ENCODE measurements at places on chromosomes 3 and 15. TPM values are rescaled to one million over a fixed set of nuclear protein-coding genes. Genes with fewer than 3 reads are reported as not detected.

Gene RTP4
- 1.7 TPM for total RNA-seq

Gene OR5K3
- total RNA-seq, result not detected

Gene SIDT1
- total RNA-seq, result 11.3 TPM

Gene PLA1A
- total RNA-seq, result 0.31 TPM

Gene MSL2
- total RNA-seq, result 37.2 TPM

Gene CYP1A2
- total RNA-seq, result not detected

Gene LCTL
- total RNA-seq, result not detected

Gene FANCI
- total RNA-seq, result 208 TPM

Gene PPP4R2
- total RNA-seq, result 108 TPM

Gene OSTN
- total RNA-seq, result not detected

Gene TWF2
- 114 TPM for total RNA-seq

Gene KIF23
- total RNA-seq, result 63.1 TPM

Gene METTL6
- total RNA-seq, result 17.3 TPM

Gene FANCD2OS
- total RNA-seq, result not detected

Gene TMC3
- total RNA-seq, result not detected

Gene DUOXA1
- total RNA-seq, result 0.19 TPM

Gene KY
- not detected for total RNA-seq

Gene GASK1A
- not detected for total RNA-seq

Gene PCSK6
- 0.24 TPM for total RNA-seq

Gene ROPN1
- not detected for total RNA-seq

Gene NCBP2
- 85.1 TPM for total RNA-seq

Gene RAB27A
- 216 TPM for total RNA-seq

Gene GOLGA8N
- total RNA-seq, result 1.3 TPM

Gene ILDR1
- total RNA-seq, result 0.41 TPM

Gene CIB2
- 2.2 TPM for total RNA-seq

Gene B2M
- 6,314 TPM for total RNA-seq

Gene DAPK2
- 0.81 TPM for total RNA-seq

Gene GABRR3
- not detected for total RNA-seq

Data from activated CD4-positive, alpha-beta memory T cell treated with anti-CD3 and anti-CD28 coated beads for 36 hours (primary cell).